ENCODE measurements at places on chromosomes 1 and 21.

GRCh38 chr1:156421062-156421938 lies 52.3 kb downstream of the RHBG start:
- DNase-seq = peak; percentile 60

DNA sequence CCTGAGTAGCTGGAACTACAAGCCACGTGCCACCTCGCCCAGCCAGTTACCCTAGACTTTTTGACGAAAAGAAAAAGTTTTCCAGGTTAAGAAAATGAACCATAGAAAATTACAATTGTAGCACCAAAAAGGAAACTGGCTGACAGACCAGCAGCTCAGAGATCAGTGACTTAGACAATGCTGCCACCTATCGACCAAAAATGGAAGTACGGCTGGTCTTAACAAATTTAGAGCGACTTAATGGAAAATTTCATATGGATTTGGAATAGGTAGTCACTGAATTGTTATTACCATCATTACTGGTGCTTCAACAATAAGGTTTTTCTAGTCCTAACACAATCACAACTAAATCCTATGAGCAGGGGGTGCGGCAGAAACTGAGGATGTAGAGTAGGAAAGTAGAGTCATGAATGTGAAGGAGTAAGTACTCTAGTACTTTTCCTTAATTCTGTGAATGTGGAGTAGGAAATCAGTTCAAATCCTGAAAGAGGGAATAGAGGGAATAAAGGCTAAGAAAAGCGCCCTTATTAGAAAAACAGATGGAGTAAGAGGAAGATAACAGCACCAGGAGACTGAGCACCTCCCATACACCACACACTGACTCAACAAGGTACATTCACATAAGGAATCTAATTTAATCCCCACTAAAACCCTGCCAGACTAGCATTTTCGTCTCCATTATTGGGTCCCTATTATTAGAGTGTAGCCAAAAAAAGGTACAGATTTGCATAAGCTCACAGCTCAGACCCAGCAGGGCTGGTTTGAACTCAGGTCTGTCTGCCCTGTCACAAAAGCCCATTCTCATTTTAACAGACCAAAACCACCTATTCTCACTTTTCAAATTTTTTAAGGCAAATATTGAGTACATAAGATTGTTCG lies 37.9 kb upstream of the MGST3 start:
- DNase-seq = no peak

GRCh38 chr1:9700340-9700739 lies 48.8 kb downstream of the PIK3CD start:
- DNase-seq = no peak

DNA sequence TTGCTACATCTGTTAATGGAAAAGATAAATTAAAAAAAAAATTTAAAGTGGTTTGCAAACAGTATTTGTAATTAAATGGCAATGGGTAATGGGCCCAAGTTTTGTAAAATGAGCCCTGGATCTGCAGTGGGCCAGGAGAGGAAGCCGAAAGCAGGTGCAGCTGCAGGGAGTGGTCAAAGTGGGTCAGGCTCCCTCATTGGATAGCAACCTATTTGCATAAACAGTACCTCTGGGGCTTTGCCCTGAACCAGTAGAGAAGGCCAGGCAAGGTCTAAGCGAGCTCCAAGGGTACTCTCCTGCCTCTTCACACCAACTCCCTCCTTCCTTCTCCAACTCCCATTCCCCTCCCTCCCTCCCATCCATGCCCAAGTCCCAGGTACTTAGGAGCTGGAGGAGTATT lies 138.9 kb downstream of the HMGB4 start:
- no peak for DNase-seq

GRCh38 chr21:35770101-35770945 lies 290.0 kb downstream of the SETD4 start:
- DNase-seq = no peak

DNA sequence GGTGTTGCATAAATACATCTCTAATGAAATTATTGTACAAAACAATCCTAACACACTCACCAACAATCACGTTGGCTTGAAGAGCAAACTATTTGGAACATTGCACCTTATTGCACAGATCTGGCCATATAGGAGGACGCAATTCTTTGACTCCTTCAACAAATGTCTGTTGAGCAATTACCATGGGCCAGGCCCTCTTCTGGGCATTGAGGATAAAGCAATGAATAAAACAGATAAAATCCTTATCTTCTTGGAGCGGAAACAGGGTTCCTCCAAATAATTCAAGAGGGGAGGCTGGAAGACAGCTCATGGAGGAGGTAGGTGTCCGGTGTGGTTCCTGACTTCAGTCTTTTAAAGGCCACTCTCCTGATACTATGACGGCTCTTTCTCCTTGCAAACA lies 43.3 kb downstream of the PAX7 start:
- no peak for DNase-seq

- no peak for DNase-seq
These were observed 296.2 kb downstream of the LMX1A start for GRCh38 chr1:165060285-165060793.

GRCh38 chr1:247056071-247056470 lies 22.5 kb downstream of the ZNF670 start:
- DNase-seq = no peak

DNA sequence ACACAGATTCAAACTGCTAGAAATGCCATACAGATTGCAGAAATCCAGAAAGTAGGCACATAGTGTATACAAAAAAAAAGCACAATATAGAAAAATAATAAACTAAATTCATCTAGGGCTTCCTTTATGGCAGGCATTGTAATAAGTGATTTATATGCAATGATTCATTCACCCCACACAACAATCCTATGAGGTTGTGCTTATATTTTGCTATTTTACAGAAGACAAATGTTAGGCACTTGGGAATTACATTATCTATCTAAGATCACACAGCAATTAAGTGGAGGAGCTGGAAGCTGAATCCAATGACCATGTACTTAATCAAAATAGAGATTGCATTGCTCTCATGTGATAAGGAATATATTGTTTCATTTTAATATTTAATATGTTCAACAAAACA lies 225.7 kb upstream of the KCNK2 start:
- DNase-seq = no peak

DNA sequence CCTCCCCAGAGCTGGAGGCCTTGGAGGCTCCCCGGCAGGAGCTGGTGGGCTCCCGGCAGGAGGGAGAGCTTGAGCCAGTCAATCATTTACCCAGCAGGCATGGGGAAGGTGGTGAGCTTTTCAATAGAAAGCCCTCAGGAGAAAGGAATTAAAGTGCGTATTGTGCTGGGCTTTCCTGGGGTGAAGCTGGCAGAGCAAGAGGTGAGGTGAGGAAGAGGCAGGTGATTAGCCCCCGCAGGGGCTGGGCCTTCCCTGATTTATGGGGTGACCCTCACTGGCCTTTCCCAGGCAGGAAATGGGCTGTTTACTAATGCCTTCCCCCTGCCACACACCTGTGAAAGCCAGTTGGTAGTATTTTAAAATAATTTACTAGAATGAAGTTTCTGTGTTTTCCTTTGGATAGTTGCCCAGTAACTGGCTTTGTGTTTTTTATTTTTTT lies 25.8 kb downstream of the CLDN14 start:
- DNase-seq = peak; percentile 68

GRCh38 chr1:204072931-204073836 lies at the start of gene SOX13:
Gene SOX13 (plus strand): TSS chr1:204073115. CDS start chr1:204112916, 39,801 bp downstream.
- DNase-seq = peak; percentile 96

DNA sequence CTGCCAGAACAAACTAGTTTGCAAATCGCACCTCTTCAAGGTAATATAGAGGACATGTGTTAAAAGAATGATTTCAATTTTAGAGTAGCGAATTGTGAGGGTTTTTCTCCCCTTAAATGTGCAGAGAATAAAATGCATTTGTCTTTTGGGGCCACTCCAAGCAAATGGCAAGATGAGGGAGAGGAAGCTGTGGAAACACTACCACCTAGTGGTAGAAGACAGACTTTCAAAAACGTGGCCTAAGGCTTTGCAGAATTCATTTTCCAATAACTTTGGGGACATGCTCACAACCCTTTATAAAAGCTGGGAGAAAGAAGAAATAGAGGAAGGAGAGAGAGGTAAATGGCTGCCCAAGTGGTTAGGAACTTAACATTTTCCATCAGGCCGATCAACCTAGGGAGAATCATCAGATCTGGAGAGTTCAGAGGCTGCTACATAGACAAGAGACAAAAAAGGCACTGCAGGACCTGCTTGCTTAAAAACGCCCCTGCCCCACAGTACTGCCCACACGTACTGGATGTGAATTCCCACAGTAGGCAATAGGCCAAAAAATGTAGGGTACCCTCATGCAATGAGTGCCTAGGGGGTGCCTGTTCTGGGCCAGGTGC lies 15.7 kb upstream of the RCAN1 start:
- no peak for DNase-seq

DNA sequence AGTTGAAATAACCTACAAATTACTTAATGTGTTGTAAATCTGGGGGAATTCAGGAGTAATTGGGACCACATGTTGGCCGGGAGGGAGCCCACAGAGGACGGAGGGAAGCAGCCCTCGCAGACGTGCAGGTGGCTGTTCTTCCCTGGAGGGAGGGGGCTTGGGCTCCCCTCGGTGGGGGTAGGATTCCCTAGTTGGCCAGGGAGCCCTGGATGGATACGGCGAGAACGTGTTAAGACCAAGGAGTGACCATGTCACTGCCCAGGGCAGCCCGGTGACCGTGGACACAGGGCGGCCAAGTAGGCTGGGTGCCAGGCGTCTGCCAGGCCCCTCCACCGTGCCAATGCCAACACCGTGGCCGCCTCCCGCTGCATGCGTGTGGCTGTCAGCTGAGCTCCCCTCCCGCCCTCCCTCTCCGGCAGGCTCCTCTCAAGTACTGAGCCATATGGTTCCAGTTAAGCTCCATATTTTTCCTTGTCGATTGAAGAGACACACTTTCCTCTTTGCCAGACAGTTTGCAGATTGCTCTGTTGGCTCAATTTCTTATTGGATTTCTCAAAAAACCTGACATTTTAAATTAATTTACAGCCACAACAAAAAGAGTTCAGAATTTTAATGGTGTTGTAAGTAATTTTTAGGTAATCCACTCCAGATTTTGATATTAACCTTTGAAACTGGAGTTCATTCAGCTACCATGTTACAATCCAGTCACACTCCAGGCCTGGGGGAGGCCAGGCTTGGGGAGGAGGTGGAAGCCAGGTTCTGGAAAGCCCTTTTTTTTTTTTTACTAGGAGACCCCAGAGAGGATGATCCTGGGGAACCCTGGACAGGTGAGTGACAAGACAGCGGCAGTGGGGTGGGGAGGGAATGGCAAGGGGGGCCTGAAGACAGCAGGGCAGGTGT lies 71.2 kb downstream of the CASZ1 start:
- no peak for DNase-seq

DNA sequence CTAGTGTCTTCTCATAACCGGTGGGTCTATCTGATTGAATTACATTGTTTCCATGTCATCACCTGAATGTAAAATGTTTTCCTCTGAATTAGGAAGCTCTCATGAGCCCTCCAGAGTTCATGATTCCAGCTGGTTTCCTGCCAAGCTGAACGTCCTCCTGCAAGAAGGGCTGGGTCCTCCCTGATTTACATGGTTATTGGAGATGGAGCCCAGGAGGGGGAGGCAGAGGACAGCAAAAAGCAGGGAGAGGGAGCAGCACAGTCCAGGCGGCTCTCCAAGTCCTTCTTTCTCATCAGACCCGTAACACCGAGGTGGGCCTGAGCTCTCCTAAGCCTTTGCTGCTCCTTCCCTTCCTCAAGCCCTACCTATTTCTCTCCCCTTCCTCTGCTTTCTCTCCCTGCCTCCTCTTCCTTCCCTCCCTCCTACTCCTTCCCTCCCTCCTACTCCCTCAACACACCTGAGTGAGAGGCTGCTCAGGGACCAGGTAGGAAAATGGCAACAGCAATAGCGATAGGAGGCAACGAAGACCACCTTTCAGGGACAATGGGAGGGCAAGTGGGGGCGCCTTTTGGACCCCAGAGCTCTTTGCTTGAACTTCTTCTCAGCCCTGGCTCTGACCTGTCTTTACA lies 265.9 kb downstream of the PRDM2 start:
- DNase-seq = peak; percentile 51

DNA sequence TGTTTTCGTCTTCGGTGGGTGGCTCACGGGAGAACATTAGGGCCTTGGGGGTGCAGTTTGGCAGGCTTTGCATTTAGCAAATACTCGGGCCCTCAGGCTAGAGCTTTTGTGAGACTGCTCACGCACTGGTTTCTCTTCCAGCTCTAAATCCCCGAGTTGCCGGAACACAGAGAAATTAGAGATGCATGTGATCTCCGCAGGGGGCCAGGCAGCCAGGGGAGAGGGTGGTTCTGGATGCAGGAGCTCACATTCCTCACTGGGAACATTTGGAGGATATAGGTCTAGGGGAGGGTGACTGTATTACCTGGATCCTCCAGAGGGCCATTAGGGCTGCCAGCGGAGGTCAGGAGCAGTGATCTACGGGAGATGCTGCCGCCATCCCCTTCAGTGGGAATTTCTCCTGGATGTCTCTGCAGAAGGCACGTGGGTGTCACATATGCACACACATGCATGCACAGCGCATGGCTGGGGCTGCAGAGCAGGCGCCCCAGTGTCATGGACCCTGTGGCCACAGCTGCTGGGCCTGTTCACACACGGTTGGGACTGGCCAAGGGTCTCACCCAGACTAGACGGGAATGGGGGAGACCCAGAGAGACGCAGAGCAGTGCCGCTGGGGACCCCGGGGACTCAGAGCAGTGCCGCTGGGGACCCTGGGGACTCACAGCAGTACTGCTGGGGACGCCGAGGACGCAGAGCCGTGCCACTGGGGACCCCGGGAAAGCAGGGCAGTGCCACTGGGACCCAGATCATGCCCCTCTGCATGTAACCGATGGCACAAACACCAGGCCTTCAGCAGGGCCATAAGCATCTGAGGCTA lies 258.7 kb downstream of the CAMTA1 start:
- DNase-seq = no peak

- no peak for DNase-seq
These were observed 51.3 kb downstream of the KRTAP19-8 start for GRCh38 chr21:30986965-30987364.

GRCh38 chr1:10669570-10669969 lies 126.9 kb downstream of the CASZ1 start:
- no peak for DNase-seq

DNA sequence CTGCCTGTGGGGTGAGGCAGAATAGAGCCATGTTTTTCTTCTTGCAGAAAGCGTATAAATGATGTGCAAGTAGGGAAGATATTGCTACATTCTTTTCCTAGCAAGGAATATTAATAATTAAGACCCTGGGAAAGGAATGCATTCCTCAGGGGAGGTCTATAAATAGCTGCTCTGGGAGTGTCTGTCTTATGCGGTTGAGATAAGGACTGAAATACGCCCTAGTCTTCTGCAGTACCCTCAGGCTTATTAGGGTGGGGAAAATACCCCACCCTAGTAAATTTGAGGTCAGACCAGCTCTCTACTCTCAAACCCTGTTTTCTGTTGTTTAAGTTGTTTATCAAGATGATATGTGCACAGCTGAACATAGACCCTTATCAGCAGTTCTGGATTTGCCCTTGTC lies 155.9 kb upstream of the HMCN1 start:
- DNase-seq = no peak

All from right kidney (tissue), 9 donors.